ENCODE measurements at places on chromosomes 1 and 21. TPM values are rescaled to one million over a fixed set of nuclear protein-coding genes. Genes with fewer than 3 reads are reported as not detected.

SPRR2F gene
- total RNA-seq: not detected

GRCh38 chr1:205472737-205473441, 17.0 kb upstream of the BLACAT1 start:
- DNase-seq: no peak

DNA sequence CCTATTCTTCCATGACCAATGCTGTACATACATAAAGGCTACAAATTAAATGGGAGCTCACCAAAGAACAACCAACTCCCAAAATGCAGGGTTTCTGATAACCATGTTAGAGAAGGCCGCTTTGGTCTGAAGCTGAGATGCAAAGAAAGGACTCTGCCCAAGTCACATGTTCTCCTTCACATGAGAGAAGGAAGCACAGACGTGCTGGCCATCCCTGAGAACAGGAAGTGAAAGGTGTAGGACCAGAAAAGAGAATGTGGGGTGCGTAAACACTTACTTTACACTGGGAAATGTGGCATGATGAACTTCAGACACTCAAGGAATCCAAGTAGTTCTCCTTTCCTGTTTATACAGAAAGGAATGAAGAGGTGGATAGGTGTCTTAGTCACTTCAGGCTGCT, 31.7 kb upstream of the TADA1 start:
- DNase-seq: no peak

DNA sequence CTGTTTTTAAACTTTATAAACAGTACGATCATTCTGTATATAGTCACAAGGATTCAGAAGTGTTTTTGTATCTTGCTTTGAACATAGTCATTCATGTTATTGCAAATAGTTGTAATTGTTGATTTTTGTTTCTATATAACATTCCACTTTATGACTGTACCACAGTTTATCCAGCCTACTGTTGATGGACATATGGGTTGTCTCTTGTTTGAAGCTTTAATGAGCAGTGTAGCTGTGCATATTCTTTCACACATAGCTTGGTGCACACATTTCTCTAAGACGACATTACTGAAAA, 6.1 kb downstream of the CD101 start:
- no peak for DNase-seq

DNA sequence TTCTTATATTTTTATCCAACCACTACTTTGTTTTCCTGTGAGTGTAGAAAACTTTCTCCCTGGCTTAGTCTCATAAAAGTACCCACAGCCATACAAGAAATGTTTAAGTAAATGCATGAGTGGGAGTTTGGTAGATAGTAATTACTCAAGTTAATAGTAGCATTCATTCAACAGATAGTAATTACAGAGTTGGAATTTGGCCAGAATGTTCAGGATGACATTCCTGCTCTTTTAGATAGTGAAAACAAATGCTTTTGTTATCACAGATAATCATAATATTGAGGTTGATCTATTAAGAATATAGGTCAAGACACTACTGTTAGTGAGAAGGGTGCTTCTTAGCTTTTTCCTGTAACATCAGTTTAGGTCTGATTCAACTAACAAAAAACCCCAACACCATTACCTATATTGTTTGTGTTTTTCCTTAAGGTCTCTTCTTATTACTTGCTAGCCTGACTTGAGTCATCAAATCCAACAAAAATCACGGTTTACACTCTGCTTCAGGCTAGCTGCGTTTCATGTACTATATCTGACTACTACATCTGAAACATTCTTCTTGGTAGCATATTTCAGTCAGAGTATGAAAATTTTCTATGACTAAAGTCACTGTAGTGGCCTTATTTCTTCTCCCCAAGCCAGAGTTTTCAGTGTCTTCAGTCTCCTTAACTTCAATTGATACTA, 163.7 kb downstream of the HS2ST1 start:
- DNase-seq: no peak

GRCh38 chr1:115117298-115117697, 28.0 kb upstream of the TSPAN2 start:
- DNase-seq: no peak

DNA sequence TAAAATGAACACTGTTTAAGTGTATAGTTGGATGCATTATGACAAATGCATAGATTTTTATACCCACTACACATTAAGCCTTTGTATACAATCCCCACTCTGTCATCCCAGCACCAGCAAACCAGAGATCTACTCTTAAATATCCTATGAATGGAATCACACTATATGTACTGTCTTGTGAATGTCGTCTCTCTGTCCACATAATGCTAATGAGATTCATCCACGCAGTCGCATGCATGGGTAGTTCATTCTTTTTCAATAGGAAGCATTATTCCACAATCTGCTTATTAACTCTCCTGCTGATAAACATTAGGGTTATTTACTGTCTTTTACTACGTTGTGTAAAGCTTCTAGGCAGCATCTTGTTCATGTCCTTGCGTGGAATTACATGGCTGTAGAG, 892.3 kb downstream of the LTN1 start:
- DNase-seq: no peak

DNA sequence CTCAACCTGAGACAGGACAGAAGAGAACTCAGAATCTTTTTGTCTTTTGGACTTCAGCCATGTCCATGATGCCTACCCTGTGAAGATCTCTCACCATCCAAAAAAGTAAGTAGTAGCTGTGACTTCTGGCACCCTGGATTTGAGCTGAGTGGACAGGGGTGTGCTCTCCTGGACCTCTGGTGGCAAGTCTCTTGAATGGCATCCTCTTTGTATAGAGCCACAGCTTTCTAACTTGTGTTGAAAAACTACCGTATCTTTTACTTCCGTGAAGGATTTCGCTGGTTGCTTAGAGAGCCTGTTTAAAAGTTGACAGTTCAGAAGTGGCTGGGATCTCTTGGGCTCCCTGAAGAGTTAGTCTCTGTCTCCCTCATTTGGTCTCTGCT, 1.8 kb downstream of the MFN2 start:
- no peak for DNase-seq
